ENCODE measurements at places on chromosomes 1 and 21. TPM values are rescaled to one million over a fixed set of nuclear protein-coding genes. Genes with fewer than 3 reads are reported as not detected.

APCS gene
- 0.42 TPM for total RNA-seq

LRRC39 gene
- 0.54 TPM for total RNA-seq

PRELP gene
- 0.10 TPM for total RNA-seq

THEM5 gene
- total RNA-seq, result not detected

SLFNL1 gene
- total RNA-seq, result 0.20 TPM

SPRR2F gene
- not detected for total RNA-seq

LCE1C gene
- total RNA-seq, result not detected

MROH9 gene
- not detected for total RNA-seq

IL19 gene
- total RNA-seq, result not detected

NPR1 gene
- total RNA-seq, result 0.07 TPM

CYP4X1 gene
- not detected for total RNA-seq

SLC35F3 gene
- total RNA-seq, result 6.4 TPM

Measured in HCT116 (cell line).